ENCODE measurements at places on chromosomes 16 and 17.

DNA sequence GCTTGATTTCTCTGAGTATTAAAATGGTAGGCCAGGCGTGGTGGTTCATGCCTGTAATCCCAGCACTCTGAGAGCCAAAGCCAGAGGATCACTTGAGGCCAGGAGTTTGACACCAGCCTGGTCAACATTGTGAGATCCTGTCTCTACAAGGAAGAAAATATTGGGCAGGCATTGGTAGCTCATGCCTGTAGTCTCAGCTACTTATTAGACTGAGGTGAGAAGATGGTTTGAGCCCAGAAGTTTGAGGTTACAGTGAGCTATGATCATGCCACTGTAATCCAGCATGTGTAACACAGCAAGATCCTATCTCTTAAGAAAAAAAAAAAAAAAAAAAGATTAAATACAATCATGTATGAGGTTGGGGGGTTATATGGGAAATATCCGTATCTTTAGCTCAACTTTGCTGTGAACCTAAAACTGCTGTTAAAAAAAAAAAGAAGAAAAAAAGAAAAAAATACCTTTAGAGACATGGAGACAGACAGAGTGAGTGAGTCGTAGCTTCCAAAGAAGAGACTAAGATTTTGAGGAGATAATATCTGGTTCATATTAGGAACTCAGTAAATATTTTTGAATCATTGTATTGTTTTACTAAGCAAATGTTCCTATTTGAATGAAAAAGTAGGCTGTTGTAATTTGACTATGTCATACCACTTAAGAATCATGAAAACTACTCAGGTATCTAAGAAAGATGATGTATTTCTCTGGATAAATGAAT lies 325.7 kb upstream of the TBX2 start:
- DNase-seq = no peak

- DNase-seq = no peak
Measured at GRCh38 chr17:56528696-56529095, 64.8 kb upstream of the NOG start.

GRCh38 chr17:41301204-41301790 lies 1.4 kb downstream of the KRTAP29-1 start:
- DNase-seq = no peak

DNA sequence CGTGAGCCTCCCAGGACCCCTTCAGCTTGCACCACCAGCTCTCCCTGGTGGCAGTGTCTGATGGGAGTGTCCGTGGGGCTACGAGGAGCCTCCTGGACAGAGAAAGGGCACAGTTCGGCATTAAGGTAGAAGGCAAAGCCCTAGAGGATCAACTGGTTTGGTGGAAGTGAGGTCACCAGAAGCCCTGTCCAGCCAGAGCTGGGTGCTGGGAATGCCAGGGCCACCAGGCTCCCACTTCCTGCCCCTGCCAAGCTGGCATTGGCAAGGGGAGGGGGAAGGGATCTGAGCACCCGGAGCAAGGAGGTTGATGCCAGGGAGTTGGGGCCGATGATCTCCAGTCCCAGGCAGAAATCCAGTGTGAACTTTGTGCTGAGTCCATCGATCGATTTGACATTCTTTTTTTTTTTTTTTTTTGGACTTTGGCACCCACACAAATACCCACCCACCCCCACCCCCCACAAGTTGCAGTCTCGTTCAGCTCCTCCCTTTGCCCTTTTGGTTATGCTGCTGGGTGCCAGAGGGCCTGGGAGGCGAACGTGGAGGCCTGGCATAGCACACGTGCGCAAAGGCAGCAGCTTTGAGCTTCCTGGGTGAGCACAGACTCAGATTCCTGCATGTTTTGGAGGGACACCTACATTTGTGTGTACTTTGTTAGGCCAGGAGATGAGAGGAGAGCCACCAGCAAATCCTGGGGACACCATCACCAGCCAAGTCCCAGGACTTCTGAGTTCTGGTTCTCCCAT lies 2.1 kb downstream of the NHERF1 start:
- peak; percentile 38 for DNase-seq

DNA sequence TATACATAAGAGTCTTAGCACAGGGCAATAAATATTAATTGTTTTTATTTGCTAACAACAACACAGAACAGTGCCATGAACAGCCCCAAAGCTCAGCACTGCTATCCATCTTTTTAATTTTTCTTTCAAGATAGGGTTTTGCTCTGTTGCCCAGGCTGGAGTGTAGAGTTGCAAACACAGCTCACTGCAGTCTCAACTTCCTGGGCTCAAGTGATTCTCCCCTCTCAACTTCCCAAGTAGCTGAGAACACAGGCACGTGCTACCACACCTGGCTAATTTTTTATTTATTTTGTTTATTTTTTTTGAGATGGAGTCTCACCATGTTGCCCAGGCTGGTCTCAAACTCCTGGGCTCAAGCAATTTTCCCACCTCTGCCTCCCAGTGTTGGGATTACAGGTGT lies 47.6 kb upstream of the AKAP1 start:
- no peak for DNase-seq

GRCh38 chr17:73331060-73331459 lies 19.3 kb upstream of the CDC42EP4 start:
- no peak for DNase-seq

GRCh38 chr17:47200325-47200664 lies 8.9 kb upstream of the MYL4 start:
- DNase-seq = no peak

DNA sequence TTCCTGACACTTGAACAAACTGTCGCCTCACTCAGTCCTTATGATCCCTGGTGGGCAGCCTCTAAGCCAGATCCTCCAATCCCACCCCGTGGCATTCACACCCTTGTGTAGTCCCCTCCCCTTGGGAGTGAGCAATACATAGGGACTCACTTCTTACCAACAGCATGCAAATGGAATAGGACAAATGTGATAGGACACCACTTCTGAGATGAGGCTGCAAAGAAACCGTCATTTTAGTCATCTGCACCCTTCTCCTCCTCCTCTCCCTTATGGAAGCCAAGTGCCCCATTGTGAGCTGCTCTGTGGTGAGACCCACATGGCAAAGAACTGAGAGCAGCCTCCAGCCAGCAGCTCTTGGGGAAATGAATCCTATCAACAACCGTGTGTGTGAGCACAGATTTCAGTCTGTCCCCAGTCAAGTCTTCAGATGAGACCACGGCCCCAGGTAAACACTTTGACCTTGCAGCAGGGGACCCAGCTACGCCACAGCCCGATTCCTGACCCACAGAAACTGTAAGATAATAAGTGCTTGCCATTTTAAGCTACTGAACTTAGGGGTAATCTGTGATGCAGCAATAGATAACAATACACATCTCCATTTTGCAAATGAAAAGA lies 46.9 kb downstream of the ZFHX3 start:
- DNase-seq = no peak

- DNase-seq = no peak
Measured at GRCh38 chr16:63373744-63374143, 1337.5 kb upstream of the CDH8 start.
